ENCODE measurements at places on chromosomes 4 and X.
A peak's percentile ranks its signal among the peaks of the same experiment; 100 is the strongest.

- DNase-seq = no peak
Observed at GRCh38 chr4:102563000-102563399, 61.8 kb downstream of the NFKB1 start.

DNA sequence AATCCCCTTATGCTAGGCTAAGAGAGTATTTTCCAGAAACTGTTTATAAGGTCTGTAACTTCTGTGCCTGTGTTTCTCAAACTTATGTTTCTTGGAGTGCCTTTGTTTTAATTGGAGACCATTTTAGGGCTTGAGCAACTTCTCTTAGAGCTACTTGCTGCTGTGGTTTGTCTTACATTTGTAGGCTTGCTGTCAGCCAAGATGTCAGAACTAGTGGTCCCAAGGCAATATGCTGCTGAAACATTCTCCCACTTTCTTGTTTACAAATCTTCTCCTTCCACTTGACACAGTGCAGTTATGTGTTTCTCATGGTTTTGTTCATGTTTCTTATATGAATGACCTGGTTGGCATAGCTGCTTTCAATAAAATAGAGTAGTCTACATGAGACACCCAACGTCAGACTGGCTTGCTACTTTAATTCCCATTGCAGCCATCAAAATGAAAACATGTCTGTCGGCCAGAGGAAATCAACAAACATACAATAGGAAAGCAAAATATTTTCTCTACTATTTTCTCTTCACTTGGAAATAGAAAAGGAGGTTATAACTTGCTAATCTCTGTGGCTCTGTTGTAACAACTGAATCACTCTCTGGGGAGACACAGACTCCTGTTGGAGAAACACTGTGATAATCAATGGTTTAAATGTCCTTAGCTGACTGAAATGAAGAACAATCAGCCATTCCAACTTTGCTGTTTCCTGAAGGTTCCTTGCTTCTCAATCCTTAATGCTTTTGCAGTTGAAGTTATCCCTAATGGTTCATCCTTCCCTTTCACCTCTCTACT, 426.4 kb downstream of the PDGFC start:
- no peak for DNase-seq

GRCh38 chrX:153499876-153500275, 5.1 kb downstream of the BGN start:
- no peak for DNase-seq

DNA sequence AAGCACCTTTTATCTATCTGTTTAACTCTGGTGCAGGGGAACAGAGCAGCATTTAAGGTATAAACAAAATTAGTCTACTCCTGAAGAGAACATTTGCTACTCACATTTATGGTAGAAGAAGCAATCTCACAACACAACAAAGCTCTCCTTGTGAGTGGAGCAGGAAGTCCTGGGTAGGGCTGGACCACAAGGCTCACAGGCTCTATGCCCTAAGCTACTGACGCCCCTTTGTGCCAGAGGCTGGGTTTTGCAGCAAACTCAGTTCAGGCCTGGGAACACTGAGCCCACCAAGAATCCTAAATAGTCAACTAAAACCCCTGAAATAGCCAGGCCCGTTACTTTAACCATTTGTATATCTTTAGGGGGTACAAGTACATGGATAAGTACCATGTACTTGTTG, 4.7 kb upstream of the ZXDB start:
- DNase-seq = no peak

- peak; percentile 56 for DNase-seq
Observed at GRCh38 chr4:4995103-4995907, 24.0 kb downstream of the CYTL1 start.

GRCh38 chrX:30888526-30889146, 418 bp downstream of the TAB3 start:
- DNase-seq = peak; percentile 28

DNA sequence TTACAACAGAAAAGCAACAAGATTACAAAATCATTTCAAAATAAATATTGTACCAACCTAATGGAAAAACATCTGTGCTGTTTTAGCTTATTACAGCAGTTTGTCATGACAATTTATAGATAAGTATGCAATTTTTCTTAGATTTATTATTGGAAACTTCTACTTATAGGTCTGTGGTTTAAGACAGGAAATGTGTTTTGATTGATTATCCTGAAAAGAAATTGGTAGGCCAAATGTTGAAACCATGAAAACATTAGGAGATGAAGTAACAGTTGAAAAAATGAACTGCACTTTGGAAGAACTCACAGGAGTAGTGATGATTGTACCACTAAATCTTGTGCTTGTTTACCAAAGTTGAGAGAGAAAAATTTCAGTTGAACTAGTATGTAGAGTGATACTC, 162.2 kb upstream of the GIMD1 start:
- DNase-seq = no peak

GRCh38 chr4:123783151-123783790, 386.7 kb downstream of the SPRY1 start:
- no peak for DNase-seq

- DNase-seq = no peak
Observed at GRCh38 chrX:30060718-30061117, 154.6 kb upstream of the MAGEB2 start.

- no peak for DNase-seq
Observed at GRCh38 chr4:39658756-39659155, 20.1 kb upstream of the SMIM14 start.

DNA sequence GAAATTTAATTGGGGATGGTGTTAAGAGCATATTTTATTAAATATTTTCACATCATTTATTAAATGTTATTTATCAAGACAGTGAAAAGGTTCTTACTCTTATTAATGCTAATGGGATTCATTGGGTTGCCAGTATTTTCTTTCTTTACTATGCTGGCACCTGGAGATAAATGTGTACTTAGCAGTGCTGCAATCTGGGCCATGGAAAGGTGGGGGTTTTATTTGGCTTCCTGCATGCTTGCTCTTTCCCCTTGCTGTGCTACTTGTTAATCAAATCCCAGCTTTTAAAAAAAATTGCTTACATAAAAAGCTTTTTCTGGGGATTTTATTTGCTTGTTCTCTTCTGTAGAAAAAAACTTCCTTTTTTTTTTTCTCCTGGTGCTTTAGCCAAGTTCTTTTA, 48.3 kb downstream of the ZAR1 start:
- no peak for DNase-seq
